ENCODE measurements at places on chromosomes 3 and 15.

DNA sequence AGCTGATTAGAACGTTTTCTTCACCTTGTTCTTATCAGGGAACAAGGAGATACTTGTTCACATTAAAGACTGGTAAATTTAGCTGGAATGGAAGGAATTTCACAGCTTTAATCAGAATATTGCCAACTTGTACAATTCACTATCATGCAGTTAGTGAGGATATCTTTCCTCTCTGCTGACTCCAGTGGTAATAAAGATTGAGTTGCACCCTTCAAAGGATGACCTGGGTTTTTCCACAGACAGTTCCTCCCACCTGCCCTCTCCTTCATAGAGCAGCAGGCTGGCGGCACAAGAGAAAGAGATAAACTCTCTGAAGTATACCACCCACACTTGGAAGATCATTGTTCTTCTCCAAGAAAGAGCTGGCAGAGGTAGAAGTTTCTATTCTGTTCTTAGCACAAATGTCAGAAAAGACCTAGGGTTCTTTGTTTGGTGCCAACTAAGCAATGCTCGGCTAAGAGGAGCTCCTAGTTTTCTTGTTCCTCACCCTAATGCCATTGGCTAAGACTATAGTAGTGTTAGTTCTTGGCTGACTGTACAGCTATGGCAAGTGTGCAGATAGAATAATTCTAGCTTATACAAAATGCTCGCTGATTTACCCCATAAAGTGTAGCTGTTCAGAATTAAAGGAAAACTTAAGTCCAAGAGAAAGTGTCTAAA, 169.1 kb downstream of the CLSTN2 start:
- DNase-seq: no peak

GRCh38 chr3:128004661-128005060, 47.6 kb upstream of the SEC61A1 start:
- DNase-seq: peak; percentile 7

DNA sequence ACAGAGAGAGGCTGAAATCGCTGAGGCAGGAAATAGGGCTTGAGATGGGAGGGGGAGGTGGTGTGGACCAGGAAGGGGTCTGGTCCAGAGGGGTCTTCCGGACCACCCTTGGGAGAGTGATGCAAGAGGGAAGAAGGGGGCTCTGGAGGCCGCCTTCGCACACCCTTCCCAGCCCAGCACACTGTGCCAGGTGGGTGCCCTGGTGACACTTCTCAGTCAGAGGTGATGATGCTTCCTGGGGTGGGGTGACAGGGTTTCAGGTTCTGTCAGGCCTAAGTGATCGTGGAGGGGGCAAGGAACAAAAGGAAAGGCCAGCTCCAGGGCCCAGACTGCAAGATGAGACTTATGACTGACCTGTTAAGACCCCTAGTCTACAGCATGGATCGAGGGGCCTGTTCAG, 12.7 kb downstream of the SEMA3G start:
- no peak for DNase-seq

GRCh38 chr3:41126472-41126871, 72.8 kb upstream of the CTNNB1 start:
- no peak for DNase-seq

DNA sequence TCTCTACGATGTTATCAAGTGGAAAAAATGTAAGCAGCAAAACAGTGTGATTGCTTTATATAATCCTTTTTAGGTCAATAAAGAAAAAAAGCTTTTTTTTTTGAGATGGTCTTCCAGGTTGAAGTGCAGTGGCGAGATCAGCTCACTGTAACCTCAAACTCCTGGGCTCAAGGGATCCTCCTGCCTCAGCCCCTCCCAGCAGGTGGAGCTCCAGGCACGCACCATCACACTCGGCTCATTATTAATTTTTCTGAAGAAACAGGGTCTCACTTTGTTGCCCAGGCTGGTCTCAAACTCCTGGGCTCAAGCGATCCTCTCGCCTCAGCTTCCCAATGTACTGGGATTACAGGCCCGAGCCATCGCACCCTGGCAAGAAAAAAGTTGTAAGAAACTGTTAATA, 17.3 kb downstream of the RNF168 start:
- DNase-seq: no peak

GRCh38 chr3:141878326-141878725, 1.9 kb downstream of the ATP1B3 start:
- no peak for DNase-seq

DNA sequence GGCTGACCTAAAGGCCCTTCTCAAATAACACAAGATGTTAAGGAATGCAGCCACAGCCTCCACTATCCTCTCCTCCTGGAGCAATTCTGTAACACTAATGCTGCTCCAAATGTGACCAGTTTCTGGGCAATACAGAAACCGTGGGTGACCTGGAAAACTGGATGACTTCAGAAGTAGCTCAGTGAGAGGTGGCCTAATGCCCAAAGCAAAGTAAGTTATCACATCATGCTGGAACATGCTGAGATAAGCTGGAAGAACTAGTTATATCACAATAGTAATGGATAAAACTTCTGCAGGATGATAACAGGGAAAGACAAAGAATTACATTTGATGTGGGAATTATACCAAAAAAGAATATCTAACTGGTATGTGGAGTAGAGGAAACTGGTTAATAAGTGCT, 72.0 kb downstream of the DHX30 start:
- no peak for DNase-seq

DNA sequence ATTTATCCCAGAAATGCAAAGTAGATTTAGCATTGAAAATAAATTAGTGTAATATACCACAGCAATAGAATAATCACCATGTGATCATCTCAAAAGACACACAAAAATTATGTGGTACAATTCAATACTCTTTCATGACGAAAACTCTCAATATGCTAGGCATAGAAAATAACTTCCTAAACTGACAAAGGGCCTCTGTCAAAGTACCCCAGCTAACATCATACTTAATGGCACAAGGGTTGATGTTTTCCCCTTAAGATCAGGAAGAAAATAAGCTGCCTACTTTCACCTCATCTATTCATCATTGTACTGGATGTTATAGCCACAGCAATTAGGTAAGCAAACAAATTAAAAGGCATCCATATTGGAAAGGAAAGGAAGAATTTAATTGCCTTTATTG, 22.7 kb upstream of the NIPA2 start:
- no peak for DNase-seq

DNA sequence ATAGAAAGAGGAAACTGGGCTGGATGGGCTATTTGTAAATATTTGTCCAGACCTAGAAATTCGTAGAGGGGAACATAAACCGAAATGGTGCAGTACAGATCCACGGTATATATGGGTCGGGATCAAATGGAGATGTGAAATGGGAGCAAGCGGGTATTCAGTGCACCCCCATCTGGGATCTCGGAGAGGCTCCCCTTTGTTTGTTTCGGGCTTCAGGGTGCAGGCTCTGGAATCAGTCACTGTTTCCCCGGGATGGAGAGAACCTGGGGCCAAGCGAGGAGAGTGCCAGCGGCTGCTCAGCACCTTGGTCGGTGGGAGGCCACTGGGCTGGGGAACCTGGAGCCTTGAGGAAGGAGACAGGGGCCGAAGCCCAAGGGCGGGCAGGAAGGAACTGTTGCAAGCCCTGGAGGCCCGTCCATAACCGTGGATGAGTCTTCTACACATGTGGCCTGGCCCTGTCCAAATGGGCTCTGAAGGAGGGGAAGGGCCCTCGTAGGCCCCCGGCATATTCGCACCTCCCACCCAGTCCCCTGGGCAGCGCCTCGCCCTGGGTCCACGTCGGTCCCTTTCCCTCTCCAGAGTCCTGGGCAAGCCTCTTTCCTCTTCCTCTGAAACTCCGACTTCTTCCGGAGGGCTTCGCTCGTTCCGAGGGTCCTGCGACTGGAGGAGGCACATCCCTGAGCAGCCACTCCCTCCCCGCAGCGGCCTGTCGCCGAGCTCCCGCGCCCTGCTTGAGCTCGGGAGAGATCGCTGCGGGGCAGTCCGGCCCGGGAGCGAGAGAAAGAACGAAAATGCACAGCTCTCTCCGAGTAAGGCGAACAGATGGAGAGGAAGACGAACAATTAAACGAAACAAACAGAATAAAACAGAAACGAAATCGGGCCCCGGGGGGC, 3.0 kb downstream of the ISL2 start:
- DNase-seq: no peak

- no peak for DNase-seq
These were observed 100.3 kb downstream of the CCNL1 start for GRCh38 chr3:157059661-157060060.

DNA sequence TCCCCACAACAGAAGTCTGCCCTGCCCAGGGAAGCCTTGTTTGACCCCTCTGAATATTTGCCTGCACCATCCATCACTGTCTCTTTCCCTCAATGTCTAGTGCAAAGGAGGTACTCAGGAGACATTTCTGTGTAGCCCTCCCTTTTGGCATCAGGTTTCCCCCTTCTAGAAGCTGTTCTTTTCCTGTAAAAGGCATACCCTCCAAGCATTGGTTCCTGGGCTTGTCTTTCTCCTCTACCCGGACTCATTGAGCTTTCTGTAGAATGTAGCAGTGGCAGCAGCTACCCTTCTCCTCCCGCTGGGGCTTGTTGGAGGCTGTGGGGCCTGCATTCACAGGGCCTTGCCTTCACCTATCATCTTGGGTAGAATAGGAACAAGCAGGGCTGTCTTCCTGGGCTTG, 63.5 kb downstream of the CTDSPL start:
- no peak for DNase-seq

- DNase-seq: no peak
These were observed 53.7 kb downstream of the DNAJB8 start for GRCh38 chr3:128413003-128413370.

- peak; percentile 86 for DNase-seq
These were observed at the start of gene USP13 for GRCh38 chr3:179652447-179653095. TSS of gene USP13 (plus strand) at chr3:179653040. CDS start at chr3:179653226, 186 bp downstream.

DNA sequence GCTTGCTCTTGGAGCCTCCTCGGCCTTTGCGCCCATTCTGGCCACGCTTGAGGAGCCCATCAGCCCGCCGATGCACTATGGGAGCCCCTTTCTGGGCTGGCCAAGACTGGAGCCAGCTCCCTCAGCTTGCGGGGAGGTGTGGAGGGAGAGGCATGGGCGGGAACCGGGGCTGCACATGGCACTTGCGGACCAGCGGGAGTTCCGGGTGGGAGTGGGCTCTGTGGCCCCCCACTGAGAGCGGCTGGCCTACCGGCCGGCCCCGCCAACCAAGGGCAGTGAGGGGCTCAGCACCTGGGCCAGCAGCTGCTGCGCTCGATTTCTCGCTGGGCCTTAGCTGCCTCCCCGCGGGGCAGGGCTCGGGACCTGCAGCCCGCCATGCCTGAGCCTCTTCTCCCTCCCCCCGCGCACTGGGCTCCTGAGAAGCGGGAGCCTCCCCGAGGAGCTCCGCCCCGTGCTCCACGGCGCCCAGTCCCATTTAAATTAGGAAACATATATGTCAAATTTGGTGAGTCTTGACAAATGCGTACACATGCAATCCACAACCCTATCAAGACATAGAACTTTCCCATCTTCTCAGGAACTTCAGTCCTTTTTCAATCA, 97.6 kb upstream of the CNTN3 start:
- DNase-seq: no peak

DNA sequence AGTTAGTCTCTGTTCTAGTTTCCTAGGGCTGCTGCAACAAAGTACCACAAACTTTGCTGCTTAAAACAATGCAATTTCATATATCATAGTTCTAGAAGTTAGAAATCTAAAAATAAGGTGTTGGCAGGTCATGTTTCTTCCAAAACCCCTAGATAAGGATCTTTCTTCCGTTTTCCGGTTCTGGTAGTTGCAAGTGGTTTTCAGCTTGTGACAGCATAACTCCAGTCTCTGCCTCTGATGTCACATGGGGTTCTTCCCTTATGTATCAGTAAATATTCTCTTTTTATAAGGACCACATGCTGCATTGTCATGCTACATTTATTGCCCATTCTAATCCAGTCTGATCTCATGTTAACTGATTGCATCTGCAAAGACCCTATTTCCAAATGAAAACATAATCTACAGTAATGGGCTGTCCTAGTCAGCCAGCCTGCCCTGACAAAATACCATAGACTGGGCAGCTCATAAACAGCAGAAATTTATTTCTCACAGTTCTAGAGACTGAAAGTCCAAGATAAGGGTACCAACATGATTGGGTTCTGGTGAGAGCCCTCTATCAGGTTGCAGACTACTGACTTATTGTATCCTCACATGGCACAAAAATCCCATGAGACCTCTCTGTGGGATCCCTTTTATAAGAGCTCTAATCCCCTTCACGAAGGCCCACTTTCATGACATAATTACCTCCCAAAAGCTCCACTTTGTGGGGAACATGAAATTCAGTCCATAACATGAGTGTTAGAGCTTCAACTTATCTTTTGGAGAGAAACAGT, 642.0 kb upstream of the NAALADL2 start:
- DNase-seq: no peak

GRCh38 chr3:72177075-72178050, 392.4 kb upstream of the PROK2 start:
- DNase-seq: peak; percentile 65

GRCh38 chr3:19250959-19251610, 102.8 kb downstream of the KCNH8 start:
- DNase-seq: no peak

- no peak for DNase-seq
These were observed 976 bp upstream of the ALDH1L1 start for GRCh38 chr3:126181398-126181725.

- no peak for DNase-seq
These were observed 167.6 kb downstream of the PYDC2 start for GRCh38 chr3:191628571-191628970.

DNA sequence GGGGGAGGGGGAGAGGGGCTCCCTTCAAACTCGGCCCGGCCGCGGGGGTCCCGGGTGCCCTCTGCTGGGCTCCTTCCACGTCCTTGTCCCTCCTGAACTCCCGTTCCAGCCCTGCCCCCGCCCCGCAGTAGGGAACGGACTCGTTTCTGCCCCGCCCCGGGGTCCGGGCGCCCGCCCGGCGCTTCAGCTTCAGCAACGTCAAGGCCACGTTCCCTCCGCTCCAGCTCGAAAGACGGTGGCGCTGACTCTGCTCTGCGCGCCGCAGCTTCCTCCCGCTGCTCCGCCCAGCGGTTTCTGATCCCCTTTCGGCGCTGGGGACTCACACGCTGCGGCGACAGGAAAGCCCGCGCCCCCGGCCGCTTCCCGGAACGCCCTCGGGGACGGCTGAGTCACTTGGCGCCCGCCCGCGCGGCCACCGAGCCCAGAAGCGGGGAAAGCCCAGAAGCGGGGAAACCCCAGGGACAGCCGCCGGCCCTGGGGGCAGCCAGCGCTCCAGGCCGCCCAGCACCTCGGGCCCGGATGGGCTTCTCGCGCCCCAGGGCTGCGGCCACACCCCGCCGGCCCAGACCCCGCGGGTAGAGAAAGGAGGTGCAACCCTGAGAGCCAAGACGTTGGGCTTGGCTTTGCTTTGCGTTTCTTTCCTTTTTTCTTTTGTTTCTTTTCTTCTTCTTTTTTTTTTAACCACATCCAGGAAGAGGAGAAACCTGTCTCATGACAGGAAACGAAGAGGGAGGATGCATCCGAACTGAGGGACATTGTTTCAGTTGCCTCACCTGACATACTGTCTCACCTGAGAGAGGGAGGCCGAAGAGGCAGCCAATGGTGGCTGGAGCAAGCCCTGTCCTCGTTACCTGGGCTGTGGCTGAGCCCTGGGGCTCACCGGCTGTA, 28.9 kb downstream of the ARHGAP31 start:
- DNase-seq: peak; percentile 90
